ENCODE measurements at places on chromosomes 2 and 18.

GRCh38 chr2:219737270-219737691 lies 109.9 kb downstream of the SLC4A3 start:
- no peak for DNase-seq

DNA sequence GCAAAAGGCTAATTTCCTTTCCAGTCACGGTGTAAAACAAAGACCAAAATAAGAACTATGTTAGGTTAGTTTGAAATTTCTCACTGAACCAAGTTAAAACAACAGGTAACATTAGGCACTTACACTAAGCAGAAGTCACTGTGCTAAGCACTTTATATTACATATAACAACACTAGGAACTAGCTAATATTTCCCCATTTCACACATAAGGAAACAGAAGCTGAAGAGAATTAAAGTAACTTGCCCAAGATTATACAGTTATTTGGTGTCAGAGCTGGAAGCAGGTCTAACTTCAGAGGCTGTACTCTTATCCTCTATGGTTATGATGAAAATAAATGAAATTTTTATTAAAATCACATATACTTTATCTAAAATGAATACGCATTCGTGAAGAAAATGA lies 5.9 kb downstream of the ITSN2 start:
- no peak for DNase-seq

DNA sequence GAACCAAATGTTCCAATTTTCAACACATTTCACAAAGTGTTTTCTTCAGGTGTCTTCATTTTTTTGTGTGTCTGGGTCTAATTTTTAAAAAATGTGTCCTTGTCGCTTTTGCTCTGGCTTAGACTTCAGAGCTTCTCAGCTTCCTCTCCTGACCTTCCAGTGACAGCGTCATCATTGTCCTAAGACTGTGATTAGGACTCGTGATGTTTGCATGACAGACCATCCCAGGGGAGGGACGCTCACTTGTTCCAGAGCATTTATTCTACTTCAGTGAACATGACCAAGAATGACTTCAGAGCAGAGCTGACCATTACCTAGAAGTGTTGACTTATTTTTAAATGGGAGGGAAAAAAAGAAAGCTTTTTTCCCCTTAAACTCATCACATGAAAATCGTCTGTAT lies 591.9 kb downstream of the IRS1 start:
- no peak for DNase-seq

DNA sequence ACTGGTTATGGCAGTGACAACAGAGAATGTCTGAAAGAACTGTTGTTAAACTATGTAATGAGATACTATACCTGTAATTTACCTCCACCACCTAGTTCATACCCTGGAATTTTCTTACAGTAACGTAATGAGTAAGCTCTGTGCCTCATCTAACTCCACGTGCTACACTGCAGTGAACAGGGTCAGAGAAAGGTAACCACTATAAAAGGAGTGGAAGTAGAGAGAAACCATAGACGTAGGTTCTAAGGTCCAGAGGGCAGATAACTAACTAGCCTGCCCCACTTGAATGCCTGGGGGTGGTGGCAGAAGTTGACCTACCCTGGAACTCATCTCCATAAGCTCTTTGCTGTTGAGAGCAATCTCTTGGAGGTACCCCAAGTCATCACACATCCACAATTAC lies 32.0 kb upstream of the B4GALT6 start:
- DNase-seq = no peak

DNA sequence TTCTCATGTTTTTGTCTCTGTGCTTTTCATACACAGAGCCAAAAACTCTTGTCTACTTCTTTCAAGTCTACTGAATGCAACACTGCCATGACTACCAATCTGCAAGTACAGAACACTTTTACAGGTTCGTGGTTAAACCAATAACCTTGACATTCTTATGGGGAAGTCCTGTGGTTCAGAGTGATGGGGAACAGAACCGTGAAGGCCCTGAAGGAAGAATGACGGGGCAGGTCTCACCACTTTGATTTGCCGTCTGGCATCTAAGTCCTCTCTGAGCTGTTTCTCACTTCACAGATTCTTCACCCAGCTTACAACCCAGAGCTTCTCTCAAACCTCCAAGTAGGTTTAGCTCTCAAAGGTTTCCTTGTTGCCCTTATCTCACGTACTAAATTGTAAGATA lies 117.5 kb upstream of the SNTG2 start:
- DNase-seq = no peak

DNA sequence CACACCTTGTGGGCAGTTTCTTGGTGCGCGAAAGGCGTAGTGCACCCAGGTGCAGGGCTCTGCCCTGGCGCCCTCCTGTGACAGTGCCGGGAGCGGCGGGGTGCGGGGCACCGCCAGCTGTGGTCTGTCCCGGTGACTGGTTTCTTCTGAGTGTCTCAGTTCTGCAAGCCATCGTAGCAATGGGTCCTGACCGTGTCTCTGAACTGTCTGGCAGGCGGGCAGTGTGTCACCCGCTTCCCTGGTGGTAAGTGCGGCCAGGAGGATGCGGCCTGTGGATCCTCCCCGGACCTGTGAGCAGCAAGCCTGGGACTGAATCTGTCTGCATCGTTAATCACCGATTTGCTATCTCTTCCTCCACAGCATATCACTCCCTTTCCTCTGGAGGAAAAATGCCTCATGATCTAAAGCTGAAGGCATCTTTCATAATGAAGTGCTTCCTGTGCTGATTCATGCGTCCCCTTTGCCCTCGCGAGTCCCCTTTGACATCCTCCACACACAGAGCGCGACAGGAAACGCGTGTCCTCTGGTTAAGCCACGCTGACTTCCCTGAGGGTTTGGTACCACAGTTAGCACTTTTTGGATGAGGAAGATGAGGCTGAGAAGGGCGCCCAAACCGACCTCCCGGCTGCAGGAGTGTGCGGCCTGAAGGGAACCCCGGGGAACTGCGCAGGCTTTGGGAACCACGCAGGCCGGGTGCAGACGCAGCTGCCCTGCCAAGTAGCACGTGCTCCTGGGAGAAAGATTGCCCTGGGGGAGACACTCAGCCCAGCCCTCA lies 416.0 kb upstream of the HS6ST1 start:
- DNase-seq = no peak

Measured in stimulated activated CD8-positive, alpha-beta memory T cell treated with anti-CD3 and anti-CD28 coated beads, Interleukin-4, amount 100 ng/mL, for 24 hours (primary cell).